ENCODE measurements at places on chromosomes 1 and 21.
A peak's percentile ranks its signal among the peaks of the same experiment; 100 is the strongest.

- DNase-seq = no peak
Observed at GRCh38 chr1:2358072-2358471, 33.3 kb downstream of the MORN1 start.

DNA sequence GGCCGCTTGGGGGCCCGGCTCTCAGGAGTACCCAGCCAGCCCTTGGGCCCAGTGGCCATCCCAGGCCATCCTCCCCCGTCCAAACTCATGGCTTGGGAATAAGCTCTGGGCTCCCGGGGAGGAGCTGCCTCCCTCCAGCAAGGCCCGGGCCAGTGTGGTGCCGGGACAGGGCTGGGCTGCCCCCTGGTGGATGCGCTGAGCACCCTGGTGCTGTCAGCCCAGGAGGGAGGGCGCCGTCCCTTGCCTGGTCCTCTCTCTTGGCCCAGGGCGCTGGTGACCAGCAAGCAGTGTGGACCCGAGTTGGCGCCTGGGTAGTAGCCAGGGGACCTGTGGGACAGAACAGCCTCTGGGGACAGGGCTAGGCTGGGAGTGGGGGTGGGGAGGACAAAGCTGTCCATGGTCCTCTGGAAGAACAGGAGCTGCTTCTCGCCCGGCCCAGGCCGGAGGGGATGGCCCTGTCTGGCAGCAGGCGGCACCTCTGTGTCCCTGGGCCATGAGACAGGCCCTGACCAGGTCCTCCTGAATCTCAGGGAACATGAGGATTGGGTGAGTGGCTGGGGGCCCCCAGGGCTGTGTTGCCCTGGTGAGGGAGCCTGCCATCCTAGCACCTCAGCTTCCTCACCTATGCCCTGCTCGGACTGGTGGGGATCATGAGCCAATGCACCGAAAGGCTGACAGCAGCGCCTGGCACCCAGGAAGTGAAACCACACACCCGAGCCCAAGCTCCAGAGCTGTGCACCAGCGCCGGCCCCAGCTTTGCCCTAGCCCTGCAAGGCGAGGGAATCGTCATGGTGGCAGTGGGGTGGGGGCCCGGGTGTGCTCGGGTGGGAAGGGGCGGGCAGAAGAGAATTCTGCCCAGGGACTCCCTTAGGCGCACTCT lies 9.4 kb downstream of the MORN1 start:
- peak; percentile 93 for DNase-seq

DNA sequence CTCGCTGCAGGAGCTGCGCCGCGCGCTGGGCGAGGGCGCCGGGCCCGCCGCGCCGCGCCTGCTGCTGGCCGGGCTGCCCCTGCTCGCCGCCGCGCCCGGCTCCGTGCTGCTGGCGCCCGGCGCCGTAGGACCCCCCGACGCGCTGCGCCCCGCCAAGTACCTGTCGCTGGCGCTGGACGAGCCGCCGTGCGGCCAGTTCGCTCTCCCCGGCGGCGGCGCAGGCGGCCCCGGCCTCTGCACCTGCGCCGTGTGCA lies 730 bp downstream of the OLIG1 start:
- DNase-seq = no peak

GRCh38 chr1:116943438-116943837 lies 33.7 kb downstream of the PTGFRN start:
- no peak for DNase-seq

DNA sequence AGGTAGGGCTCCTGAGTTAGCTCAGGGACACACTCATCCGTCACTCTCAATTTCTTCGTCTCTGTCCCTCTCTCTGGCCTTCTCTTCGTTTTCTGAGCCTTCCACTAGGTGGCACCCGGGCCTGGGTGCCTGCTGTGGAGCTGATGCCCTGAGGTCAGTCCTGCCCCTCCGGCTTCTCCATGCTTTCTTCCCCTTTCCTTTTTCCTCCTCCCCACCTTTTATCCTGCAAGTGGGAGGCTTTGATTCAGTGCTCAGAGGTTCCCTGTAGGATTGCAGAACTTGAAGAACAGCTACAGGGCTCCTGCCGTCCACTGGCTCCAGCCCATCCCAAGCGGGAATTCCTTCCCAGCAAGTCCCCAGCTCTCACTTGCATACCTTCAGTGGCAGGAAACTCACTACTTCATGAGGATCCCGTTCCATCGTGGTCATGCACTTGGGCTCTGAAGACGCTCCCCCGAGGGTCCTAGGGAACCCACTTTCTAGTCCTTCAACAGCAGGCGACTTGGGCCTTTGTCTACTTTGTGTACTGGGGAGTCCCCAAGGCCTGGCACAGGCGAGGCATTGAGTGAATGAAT lies 45.6 kb downstream of the SRRM1 start:
- DNase-seq = peak; percentile 68

GRCh38 chr1:212125654-212126053 lies 90.1 kb downstream of the DTL start:
- DNase-seq = no peak

- DNase-seq = no peak
Observed at GRCh38 chr1:63498106-63498505, 24.9 kb downstream of the ITGB3BP start.

- peak; percentile 81 for DNase-seq
Observed at GRCh38 chr1:227758366-227758765, 23.1 kb downstream of the SNAP47 start.

- DNase-seq = no peak
Observed at GRCh38 chr1:198018529-198018928, 101.4 kb downstream of the LHX9 start.

Measured in posterior cingulate gyrus (tissue), 11 donors.